ENCODE measurements at places on chromosomes 2 and 18. TPM values are rescaled to one million over a fixed set of nuclear protein-coding genes. Genes with fewer than 3 reads are reported as not detected.
A peak's percentile ranks its signal among the peaks of the same experiment; 100 is the strongest.

GRCh38 chr2:108560895-108561530 is 26.7 kb downstream of the LIMS1 start:
- no peak for DNase-seq

GRCh38 chr2:167182403-167182802 is 294.1 kb downstream of the XIRP2 start:
- DNase-seq: no peak

GRCh38 chr2:239274391-239275043 is 126.3 kb downstream of the HDAC4 start:
- no peak for DNase-seq

DNA sequence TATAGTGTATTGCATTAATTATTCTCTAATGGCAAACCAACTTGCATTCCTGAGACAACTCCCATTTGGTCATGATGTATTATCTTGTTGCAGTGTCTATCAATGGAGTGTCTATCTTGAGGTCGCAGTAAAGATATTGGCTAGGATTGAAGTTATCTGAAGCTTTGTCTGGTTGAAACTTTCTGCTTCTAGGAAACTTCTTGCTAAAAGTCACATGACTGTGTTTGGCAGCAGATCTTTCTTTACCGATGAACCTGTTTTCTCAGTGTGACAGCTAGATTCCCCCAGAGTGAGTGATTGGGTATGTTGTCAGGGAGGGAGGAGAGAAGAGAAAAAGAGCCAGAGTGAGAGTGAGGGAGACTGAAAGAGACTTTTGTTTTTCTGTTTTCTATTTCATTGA is 119.6 kb downstream of the QPCT start:
- DNase-seq: no peak

- DNase-seq: no peak
Observed at GRCh38 chr2:240865391-240865790, 3.2 kb upstream of the AGXT start.

GRCh38 chr2:36361396-36361795 is 5.8 kb downstream of the CRIM1 start:
- no peak for DNase-seq

DNA sequence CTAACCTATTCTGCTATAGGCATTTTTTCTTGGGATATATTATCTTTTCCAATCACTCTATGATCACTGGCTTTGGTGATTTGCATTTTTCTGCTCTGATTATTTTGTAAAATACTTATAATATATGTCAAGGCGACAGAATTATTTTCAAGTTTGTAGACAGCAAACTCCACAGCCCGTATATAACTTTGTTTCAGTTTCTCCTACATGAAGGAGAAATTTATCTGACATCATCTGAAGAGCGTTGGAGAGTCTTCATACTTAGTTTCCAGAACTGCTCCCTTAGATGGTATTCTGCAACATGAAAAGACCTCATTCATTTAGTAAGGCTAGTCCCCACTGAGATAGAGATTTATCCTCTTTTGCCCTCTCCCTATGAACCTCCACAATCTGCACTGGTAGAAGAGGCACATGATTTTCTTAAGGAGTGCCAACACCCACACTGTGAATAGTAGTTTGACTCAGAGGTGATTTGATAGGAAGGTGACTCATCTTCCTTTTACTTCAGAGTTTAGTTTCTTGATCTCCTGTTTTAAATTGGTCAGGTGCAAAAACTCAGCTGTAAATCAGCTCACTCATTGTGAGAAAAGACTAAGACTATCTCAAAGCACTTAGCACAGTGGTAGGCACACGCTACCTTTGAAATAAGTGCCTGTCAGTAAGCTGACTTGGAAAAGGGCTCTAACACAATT is 1848.6 kb upstream of the CELF4 start:
- no peak for DNase-seq

DNA sequence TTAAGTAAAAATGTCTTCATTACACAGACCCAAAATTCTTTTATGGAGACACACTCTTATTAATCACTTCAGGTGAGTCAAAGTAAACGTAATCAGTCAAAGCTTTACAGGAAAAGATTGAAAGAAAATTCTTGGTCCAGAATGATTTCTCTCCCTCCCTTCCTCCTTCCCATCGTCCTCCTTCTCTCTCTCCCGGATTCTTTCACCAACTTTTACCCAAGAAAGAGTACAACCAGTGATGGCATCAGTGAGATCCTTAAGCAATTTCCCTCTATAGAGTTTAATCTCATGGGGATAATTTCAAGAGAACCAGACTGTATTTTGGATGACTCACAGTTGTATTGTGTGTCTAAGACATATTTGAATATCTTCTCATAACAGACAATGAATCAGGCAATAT is 258.1 kb downstream of the ALK start:
- DNase-seq: no peak

GRCh38 chr18:3456686-3457069 is 6.7 kb downstream of the TGIF1 start:
- no peak for DNase-seq

GRCh38 chr2:199684168-199684567 is 166.8 kb downstream of the FTCDNL1 start:
- DNase-seq: no peak

GRCh38 chr2:172081221-172082022 is 3.9 kb upstream of the DLX1 start:
- DNase-seq: no peak

DNA sequence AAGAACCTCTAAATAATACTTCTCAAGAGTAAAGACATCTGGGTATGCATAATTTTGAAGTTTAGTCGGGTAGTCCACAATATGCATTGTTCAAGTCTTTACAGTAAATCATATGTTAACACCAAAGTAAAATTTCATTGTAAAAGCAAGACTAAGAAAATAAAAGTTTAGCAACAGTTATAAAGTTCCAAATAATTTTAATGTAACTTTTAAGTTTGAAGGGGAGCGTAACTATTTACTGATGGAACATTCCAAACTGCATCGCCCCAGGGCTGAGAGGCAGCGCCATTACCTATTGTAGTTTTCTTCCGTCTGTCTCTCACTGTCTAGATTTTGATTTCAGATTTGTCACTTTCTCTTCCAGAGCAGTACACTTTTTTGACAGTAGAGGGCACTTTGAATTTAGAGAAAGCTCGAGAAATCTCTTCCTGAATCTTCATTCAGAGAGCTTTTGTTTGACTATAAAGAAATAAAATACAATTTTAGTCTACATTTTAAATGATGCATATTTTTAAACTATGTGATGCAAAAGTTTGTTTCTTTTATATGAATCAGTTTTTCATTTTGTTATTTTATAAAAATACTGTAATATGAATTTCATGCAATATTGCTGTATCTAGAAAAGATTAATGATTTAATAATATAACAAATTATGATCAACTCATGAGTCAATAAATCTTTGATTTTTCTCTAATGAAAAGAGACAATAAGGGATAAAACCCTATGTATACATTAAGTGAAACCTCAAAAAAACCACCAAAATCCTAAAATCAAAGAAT is 389.8 kb downstream of the FIGN start:
- DNase-seq: peak; percentile 44

DNA sequence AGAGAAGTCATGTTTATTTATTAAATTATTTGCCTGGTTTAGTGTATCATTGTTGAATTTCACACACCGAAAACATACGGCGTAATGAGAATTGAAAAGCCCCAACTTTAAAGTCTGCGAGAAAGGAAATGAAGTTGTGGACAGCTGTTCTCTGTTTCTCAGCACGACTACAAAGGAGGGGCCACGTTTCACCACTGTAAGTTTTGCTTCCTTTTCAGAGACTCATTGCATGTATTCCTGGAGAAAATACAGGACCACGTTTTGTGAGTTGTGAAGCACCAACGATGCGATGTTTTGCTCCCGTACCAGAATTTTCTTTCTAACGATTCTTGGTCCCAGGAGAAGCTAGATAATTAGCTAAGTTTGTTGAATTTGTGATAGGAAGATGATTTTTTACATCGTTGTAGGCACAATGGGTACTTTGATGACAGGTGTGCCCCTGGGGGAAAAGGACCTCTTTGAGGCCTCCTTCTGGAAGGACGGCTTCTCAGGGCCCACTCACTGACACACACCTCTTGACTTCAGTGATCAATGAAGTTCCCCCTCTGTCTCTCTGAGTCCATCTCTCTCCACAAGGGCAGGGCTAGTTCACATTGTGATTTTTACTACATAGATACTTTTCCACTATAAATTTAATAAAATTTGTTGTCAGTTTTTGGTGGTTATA is 23.7 kb upstream of the ACKR3 start:
- no peak for DNase-seq

- DNase-seq: peak; percentile 93
Observed at GRCh38 chr2:149587220-149587949, at the start of gene MMADHC. Gene MMADHC, minus strand, starts transcription at chr2:149587775. Its CDS starts 678 bp downstream, at chr2:149587097.

LYG2 gene
- polyA plus RNA-seq: 0.46 TPM

Measured in renal cortex interstitium (tissue), 15 donors.